ENCODE measurements at places on chromosomes 5 and 9.

GRCh38 chr5:132203464-132203818 is 24.2 kb downstream of the P4HA2 start:
- no peak for DNase-seq

- DNase-seq: no peak
These were observed 88.0 kb downstream of the LURAP1L start for GRCh38 chr9:12862611-12863410.

DNA sequence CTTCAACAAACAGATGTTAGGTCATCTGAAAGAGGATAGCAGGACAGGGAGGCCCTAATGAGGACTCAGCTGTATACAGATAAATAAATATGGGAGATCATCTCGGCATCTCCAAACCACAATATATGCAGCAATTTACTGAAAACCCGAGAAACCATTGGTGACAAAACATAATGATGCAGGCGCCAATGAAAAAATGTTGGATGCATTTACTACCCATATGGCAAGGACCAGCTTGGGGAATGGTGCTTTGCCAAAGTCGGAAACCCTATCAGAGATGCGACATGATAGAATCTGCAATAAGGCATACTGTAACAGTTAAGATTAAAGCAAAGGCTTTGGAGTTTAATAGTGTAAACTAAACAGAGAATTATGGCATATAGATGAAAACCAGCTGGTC is 92.0 kb downstream of the SNCAIP start:
- DNase-seq: no peak

DNA sequence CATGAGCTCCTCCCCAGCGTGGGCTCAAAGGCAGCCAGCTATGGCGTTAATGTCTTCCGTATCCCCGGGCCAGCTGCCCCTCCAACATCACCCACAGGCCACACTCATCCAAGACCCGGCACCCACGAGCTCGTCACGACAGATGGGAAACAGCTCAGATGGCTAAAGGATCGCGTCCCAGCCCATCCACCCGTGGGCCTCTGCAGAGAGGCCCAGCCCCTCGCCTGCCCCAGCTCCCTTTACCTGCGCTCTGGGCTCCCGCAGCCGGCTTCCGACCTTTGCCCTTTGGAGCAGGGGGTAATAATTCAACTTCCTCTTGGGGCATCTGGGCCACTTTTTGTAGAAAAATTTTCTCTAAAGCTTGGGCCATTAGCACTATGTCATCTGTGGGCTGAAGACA is 16.5 kb downstream of the BRD3 start:
- no peak for DNase-seq

DNA sequence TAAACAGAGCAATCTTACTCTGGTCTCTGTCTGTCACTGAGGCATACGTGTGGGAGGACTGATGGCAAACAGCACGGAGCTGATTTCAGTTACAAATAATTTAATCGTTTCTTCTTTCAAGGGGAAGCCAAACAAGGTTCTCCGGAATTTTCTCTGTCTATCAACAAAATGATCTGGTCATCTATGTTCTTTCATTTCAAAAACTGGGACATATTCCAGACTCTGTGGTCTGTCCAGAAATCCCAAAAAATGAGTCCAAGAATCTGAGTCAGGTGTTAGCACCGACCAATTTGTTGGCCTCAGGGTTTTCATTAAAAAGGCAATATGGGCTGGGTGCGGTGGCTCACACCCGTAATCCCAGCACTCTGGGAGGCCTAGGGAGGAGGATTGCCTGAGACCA is 69.9 kb upstream of the ZNF608 start:
- DNase-seq: no peak

GRCh38 chr9:128045831-128046230 is 21.3 kb downstream of the NAIF1 start:
- DNase-seq: no peak

GRCh38 chr9:97386265-97386633 is 25.6 kb upstream of the TDRD7 start:
- no peak for DNase-seq

- no peak for DNase-seq
These were observed 299.2 kb downstream of the CD180 start for GRCh38 chr5:66897356-66897755.

DNA sequence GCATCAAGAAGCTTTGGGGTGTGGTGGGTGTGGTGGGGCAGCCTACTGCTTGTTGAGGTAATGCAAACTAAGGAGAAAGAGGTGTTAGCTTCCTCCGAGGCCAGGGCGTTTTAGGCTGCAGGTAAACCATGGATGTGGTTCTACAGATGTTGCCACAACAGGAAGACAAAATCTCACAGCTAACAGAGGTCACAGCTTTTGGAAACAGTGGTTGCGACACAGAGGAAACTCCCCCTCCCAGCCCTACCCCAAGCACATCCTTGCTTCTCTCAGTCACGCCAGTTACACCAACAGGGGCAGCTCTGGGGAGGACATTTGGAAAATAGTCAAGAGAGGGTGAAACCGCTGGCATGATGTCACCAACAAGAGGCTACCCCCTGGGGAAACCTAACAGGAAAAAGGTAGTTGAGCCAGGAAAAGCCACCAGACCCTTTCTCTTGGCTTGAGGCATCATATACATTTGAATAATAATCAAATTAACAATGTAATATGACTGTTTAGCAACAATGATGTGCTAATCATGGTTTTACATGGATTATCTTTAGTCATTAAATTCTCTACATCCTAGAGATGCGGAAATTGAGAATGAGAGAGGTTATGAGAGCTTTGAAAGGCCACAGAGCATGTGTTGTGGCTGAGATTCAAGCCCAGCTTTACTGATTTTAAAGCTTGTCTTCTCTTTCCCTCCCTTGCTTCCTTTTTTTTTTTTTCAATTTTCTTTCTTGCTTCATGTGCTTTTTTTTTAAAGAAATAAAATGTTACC is 82.2 kb upstream of the IL12B start:
- DNase-seq: no peak

Measured in smooth muscle cell of the brain vasculature (primary cell).